Vein endothelial cell (primary cell): ENCODE measurements at places on chromosomes 5 and 9. TPM values are rescaled to one million over a fixed set of nuclear protein-coding genes. Genes with fewer than 3 reads are reported as not detected.

CXXC5 gene
- 6.5 and 20.3 TPM in 2 replicates for total RNA-seq

UBE2R2 gene
- 33.6 and 35.9 TPM in 2 replicates for total RNA-seq

PHF24 gene
- not detected in 2 replicates for total RNA-seq

RLN1 gene
- total RNA-seq, result not detected in 2 replicates

HK3 gene
- under 0.01 and 0.10 TPM in 2 replicates for total RNA-seq

ZNF782 gene
- total RNA-seq, result 5.7 and 5.9 TPM in 2 replicates

PCDHGA2 gene
- 1.6 and 2.9 TPM in 2 replicates for total RNA-seq

LURAP1L gene
- 2.3 and 7.2 TPM in 2 replicates for total RNA-seq

SNCAIP gene
- 23.5 and 37.4 TPM in 2 replicates for total RNA-seq

PCDHA1 gene
- not detected in 2 replicates for total RNA-seq

PCDHA11 gene
- total RNA-seq, result under 0.01 and 0.10 TPM in 2 replicates

PCDHB2 gene
- 1.6 and 2.0 TPM in 2 replicates for total RNA-seq

CYSRT1 gene
- 0.65 and 0.67 TPM in 2 replicates for total RNA-seq

CATSPER3 gene
- under 0.01 TPM in 1 of 2 replicates, not detected in the other for total RNA-seq

OGN gene
- not detected in 2 replicates for total RNA-seq

FABP6 gene
- total RNA-seq, result not detected in 2 replicates

SPINK7 gene
- not detected in 2 replicates for total RNA-seq

TMC1 gene
- total RNA-seq, result 0.33 and 0.67 TPM in 2 replicates

CTSL gene
- total RNA-seq, result 66.3 and 99.1 TPM in 2 replicates

DNM1 gene
- 0.48 and 0.98 TPM in 2 replicates for total RNA-seq

ZNF608 gene
- total RNA-seq, result 18.2 and 26.8 TPM in 2 replicates

APBA1 gene
- total RNA-seq, result 10.5 and 22.5 TPM in 2 replicates

DIPK1B gene
- 182 and 234 TPM in 2 replicates for total RNA-seq

PHYHD1 gene
- total RNA-seq, result 0.19 and 1.3 TPM in 2 replicates

FCN1 gene
- total RNA-seq, result not detected in 2 replicates

DRD1 gene
- total RNA-seq, result not detected in 2 replicates

LHFPL2 gene
- total RNA-seq, result 46.7 and 65.9 TPM in 2 replicates

LEAP2 gene
- not detected in 2 replicates for total RNA-seq

FAT2 gene
- under 0.01 TPM in 1 of 2 replicates, not detected in the other for total RNA-seq

LCP2 gene
- 2.2 TPM in 1 of 2 replicates, not detected in the other for total RNA-seq

NEUROG1 gene
- total RNA-seq, result not detected in 2 replicates

PAEP gene
- not detected in 2 replicates for total RNA-seq

SLC9A3 gene
- total RNA-seq, result 1.8 and 2.3 TPM in 2 replicates

NOXA1 gene
- total RNA-seq, result 1.9 and 2.0 TPM in 2 replicates

TAF11L5 gene
- total RNA-seq, result not detected in 2 replicates

QRFP gene
- not detected in 2 replicates for total RNA-seq

TTLL11 gene
- 5.3 and 5.9 TPM in 2 replicates for total RNA-seq

SV2C gene
- total RNA-seq, result not detected in 2 replicates
